ENCODE measurements at places on chromosomes 2 and 18.

GRCh38 chr18:27017901-27018500 is 152.5 kb upstream of the AQP4 start:
- DNase-seq: no peak

GRCh38 chr2:151649966-151650365 is 84.3 kb downstream of the NEB start:
- no peak for DNase-seq

DNA sequence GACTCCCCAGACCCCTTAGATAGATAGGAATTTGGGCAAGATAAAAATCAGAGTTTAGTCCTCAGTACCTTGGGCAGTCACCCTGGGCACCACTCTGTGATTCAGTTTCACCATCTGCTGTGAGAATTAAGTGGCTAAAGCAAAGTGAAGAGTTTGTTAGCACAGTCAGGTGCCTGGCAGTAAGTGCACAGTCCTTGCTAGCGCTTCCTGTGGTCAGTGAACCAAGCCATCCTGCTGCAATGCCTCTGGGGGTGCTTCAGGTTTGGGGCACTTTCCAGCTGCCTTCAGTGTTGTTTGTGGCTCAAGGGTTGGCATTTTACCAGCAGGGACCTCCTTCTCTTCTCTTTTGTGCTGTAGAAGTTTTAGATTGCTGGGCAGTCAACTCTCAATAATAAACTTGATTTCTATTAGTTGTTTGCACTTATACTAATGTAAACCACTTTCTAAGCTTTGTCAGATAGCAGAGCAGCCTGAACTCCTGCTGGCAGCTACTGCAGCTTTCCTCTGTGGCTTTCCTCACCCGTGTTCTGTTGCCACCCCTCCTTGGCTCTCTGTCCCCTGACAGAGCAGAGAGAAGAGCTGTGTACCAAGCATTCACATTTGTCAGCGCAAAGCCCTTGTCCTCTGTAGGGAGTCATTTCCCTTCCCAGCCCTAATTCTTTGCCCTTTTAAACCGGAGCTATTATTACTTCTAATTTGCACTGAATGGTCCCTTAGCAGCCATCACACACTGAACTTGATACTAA is 48.4 kb upstream of the RMP24 start:
- no peak for DNase-seq

DNA sequence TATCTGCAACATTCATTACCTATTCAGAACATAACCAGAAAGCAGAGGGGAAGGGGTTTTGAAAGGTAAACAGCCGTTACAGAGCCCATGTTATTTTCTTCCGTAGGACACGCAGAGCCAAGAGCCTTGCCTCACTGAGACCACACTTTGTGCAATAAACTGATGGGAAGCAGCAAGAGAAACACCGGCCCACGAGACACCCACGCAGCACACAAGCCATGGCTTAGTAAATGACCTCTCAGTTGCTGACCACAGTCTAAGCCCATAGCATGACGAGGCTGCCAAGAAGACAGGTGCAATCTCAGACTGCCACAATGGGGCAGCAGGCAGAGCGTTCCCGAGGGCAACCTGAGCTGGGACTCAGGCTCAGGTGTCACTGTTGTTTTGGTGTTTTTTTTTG is 59.6 kb downstream of the CABYR start:
- DNase-seq: no peak

GRCh38 chr2:166112193-166112605 is 15.6 kb downstream of the SCN1A start:
- DNase-seq: no peak

GRCh38 chr2:68453761-68454360 is 13.2 kb downstream of the FBXO48 start:
- DNase-seq: no peak

GRCh38 chr2:96594691-96595152 is 43.4 kb downstream of the KANSL3 start:
- DNase-seq: no peak

- DNase-seq: no peak
These were observed 13.2 kb downstream of the ITGB1BP1 start for GRCh38 chr2:9410108-9410507.

DNA sequence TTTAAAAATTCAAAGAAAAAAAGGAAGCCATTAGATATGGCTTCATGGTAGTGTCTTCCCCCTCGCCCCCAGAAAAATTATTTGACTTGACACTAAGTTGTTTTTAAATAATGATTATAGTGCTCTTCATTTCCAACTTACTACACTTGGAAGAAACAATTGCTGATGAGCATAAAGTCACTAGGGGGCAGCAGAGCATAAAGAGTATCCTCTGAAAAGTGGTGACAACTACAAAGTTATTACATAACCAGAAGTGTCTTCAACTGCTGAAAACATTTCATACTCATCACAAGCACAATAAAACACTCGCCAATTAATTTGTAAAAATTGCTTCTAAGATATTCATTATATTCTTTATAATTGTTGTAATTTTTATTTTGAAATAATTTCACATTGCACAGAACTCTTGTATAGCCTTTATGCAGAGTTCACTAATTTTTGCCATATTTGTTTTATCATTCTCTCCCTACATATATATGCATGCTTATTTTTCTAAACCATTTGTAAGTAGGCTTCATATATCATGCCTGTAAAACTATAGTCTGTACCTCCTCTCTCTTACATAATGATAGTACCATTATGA is 54.9 kb downstream of the EXOC6B start:
- DNase-seq: peak; percentile 43

GRCh38 chr2:207484444-207485391 is 45.0 kb upstream of the CREB1 start:
- no peak for DNase-seq

- no peak for DNase-seq
These were observed 441.9 kb upstream of the PKDCC start for GRCh38 chr2:41605914-41606313.

- no peak for DNase-seq
These were observed 264.1 kb downstream of the EXOC6B start for GRCh38 chr2:72561621-72562318.

GRCh38 chr2:241639385-241639784 is 1.9 kb downstream of the ATG4B start:
- DNase-seq: no peak

DNA sequence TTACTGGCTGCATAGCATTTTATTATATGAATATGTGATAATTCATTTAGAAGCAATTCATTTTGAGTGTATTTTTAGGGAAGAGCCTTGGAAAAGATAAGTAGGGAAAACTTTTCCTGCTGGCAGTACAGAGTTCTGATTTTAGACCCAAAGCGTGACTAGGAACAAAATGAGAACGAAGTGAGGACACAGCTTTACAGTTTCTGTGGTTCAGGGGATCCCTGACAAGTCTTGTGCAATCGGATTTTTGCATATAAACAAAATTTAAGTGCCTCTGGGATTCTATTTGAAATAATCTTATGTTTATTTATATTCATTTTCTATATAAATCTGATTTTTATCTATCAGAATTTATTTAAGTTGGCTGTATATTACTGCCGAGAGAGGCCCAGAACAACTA is 389.1 kb downstream of the LRRTM1 start:
- no peak for DNase-seq

- DNase-seq: peak; percentile 27
These were observed 34.2 kb downstream of the CHRNA1 start for GRCh38 chr2:174729797-174730697.

DNA sequence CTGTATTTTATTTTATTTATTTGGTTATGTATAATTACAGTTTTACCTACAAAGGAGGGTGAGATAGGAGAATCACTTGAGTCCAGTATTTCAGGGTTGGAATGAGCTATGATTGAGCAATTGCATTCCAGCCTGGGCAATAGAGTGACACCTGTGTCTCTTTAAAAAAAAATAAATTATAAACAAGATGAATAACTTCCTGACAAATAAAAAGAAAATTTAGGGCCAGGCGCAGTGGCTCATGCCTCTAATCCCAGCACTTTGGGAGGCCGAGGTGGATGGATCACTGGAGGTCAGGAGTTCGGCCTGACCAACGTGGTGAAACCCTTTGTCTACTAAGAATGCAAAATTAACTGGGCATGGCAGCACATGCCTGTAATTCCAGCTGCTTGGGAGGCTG is 17.3 kb downstream of the MTA3 start:
- DNase-seq: no peak

DNA sequence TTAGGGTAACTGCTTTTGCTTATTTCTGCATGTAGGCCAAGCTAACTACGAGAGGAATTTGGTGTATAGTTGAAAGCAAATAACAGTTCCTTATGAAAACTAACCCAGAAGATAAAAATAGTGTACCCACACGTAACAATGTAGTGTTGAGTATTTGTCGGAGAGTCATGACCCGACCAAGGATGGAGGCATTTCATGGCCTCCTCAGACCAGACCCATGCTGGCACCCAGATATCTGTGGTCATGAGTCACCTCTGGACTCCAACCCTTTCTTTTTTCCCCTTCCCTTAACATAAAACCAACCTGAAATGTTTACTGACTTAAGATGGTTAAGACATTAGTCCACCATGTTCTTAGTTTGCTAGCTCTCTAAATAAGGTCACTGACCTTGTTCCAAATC is 318.7 kb downstream of the NOL4 start:
- DNase-seq: no peak

DNA sequence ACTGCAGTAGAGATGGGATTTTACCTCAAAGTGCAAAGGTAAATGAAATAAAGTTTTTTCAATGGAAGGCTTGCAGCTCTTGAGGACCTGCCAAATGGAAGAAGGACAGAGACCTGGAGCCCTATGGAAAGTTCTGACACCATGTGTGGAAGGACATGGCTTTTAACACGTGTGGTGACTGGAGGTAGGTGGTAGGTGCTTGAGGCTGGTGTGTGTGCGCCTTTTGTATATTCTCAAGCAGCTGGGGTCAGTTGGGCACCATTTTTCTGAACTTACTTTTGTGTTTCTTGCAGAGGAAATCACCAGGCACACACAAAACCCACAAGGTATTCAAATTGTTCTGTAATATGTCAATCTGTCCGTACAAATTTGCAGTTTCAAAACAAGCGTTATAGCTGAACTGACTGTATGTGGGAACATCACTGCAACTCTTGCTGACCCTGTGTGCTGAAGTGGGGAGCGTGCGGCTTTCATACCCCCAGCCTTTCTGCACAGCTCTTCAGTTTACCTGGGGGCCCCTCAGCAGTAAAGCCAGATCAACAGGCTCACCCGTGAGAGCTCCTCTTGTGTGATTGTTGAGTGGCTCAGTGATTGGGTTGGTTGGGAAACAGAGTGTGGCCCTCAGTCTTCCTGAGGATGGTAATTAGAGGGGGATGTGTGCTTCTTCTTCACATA is 363 bp downstream of the GREB1 start:
- DNase-seq: no peak

- no peak for DNase-seq
These were observed 4.3 kb upstream of the HES6 start for GRCh38 chr2:238244151-238244550.

- DNase-seq: no peak
These were observed 64.5 kb downstream of the ZFP36L2 start for GRCh38 chr2:43161650-43162510.

DNA sequence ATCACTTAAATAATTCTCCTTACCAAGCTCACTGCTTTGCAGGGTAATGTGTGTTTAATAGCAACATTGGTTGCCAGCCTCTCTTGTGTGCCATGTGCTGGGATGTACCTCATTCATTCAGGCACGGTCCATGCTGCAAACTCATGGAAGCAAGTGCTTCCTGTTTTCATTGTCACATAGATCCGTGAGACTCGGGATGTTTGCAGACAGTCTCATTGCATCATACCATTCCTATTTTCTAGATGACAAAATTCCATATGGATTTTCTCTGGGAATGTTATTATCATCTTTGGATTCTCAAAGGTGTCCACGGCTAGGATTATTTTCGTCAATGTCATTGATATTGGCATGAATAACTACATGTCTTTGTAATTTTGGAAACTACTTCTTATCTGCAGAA is 60.0 kb upstream of the HDAC4 start:
- no peak for DNase-seq

- no peak for DNase-seq
These were observed 167.3 kb downstream of the TMEM18 start for GRCh38 chr2:509888-510287.

DNA sequence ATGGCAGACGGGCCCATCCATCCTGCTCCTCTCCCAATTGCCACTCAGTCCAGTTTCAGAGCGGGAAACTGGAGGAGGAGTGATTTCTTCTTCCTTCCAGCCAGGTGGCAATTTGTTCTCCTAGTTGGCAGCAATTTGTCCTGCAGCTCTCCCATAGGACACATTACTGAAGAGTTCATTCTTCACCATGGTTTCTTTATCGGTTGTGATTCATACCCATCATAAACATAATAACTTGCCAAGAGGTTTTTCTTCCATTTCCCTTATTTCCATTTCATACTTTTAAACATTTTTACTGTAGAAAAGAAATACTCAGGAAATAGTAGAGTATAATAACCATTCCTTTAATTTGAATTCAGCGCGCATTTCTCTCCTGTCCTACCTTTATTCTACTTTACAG is 377.9 kb upstream of the RAB12 start:
- DNase-seq: no peak

DNA sequence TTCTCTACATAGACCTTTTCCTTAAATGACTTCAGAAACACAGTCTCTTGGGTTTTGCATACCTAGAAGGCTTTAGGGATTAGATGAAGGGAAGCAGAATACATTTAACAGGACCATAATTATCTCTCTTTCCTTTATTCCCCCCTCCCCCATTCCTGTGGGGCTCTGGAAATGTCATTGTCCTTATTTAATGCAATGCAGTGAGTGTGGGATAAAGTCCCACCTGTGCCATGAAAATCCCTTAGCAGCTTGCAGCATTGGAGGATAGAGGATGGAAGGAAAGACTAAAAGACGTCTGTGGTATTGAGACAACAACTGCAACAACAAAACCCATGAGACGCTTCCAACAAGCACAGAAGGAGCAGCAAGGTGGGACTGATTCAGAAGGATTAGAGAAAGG is 117.8 kb upstream of the DCC start:
- DNase-seq: no peak

- no peak for DNase-seq
These were observed 107.7 kb downstream of the COL6A3 start for GRCh38 chr2:237306083-237306786.

- no peak for DNase-seq
These were observed 15.0 kb upstream of the FMNL2 start for GRCh38 chr2:152319822-152320570.

DNA sequence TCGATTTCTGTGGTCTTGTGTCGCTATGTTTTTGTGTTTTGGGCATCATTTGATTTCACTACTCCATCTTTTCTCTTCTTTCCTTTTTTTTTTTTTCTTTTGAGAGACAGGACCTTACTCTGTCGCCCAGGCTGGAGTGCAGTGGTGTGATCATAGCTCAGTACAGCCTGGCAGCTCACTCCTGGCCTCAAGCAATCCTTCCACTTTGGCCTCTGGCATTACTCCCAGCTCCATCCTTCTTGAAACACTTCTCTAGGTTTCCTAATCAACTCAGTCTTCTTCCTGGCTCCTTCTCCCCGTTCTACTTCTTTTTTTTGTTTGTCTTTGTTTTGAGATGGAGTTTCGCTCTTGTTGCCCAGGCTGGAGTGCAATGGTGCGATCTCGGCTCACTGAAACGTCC is 26.5 kb downstream of the TCF23 start:
- no peak for DNase-seq

GRCh38 chr2:188199716-188200128 is 92.0 kb upstream of the GULP1 start:
- DNase-seq: no peak

- no peak for DNase-seq
These were observed 171.9 kb downstream of the GALNT1 start for GRCh38 chr18:35753306-35753910.
